Colonic mucosa (tissue), 4 donors: ENCODE measurements at places on chromosomes 16 and 17.

GRCh38 chr17:38657824-38658740, 16.7 kb downstream of the EPOP start:
- DNase-seq = no peak

DNA sequence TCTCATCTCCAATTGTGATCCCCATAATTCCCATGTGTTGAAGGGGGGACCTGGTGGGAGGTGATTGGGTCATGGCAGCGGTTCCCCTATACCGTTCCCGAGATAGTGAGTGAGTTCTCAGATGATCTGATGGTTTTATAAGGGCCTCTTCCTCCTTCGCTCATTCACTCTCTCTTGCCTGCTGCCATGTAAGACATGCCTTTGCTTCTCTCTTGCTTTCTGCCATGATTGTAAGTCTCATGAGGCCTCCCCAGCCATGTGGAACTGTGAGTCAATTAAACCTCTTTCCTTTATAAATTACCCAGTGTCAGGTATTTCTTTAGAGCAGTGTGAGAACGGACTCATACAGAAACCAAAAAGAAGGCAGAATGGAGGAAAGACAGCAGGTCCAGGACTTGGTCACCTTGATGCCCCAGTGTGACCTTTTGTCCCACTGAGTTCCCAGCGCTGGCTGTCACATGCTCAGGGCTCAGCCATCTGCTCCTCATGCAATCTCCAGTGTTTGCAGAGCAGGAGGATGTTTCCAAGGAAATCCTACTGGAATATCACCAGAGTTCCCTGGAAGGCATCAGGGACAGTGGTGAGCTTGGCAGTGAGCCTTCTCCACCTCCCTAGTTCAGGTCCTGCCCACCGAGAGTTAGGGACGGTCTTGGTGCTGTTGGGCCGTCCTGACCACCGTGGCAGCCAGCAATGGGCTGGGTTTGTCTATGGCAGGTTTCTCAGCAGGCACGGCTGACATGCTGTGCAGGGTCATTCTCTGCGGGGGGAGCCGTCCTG, 96.7 kb downstream of the SEC14L1 start:
- no peak for DNase-seq

DNA sequence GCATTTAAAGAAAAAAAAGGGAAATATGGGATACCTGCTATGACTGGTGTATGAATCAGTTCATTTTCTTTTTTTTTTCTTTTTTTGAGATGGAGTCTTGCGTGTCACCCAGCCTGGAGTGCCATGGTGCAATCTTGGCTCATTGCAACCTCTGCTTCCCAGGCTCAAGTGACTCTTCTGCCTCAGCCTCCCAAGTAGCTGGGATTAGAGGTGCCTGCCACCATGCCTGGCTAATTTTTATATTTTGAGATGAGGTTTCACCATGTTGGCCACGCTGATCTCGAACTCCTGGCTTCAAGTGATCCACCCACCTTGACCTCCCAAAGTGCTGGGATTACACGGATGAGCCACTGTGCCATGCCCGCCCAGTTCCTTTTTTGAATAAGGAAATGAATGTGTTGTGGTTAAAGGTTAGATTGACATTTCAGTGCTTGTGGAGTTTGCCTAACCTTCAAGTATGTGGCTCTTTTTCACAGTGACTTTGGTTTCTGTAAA, 7.7 kb downstream of the HAPSTR1 start:
- peak; percentile 40 for DNase-seq

DNA sequence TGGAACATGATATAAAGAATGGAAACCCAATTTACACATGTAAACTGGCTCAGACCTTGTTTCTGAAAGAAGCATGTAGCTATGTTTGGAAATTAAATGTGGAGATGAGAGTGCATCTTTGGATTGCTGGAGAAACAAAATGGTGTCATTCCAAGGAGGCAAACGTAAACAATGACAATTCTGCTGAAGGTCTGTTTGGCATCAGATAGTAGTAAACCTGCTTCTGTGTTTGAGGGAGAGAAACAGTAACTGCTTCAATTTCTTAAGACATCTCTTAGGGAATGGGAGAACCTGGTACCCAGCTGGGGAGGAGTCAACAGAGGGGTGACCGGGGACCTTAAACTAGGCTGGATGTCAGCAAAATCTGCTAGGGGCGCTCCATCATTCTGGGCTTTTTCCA, 23.5 kb downstream of the GPRC5B start:
- DNase-seq = no peak

DNA sequence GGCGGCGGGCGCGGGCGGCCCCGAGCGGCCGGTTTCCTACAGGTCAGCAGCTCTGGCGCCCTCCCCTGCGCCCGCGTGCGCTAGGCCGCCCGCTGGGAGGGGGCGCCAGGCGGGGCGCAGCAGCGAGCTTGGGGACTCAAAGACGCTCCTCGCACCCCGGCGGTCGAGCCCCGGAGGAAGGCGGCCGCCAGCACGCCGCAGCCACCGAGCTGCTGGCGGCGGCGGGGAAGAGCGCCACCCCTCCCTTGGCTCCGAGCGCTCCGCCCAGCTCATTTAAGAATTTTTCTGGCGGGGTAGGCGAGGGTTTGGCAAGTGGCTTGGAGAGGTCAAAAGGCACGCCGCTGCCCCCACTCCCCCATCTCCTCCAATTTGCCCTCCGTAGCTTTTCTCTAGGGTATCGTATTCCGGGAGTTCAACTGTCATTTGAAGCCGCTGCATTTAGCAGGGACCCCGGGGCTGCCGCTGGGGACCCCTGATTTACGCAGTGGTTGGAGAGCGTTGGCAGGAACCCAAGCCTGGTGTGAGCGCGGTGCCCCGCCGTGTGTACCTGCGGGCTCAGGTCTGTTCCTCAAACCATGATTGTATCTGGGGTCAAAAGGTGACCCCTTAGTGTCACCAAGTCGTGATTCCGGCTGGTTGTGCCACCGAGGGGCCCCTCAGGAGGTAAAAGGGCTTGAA, 59.5 kb upstream of the GSE1 start:
- DNase-seq = peak; percentile 76

DNA sequence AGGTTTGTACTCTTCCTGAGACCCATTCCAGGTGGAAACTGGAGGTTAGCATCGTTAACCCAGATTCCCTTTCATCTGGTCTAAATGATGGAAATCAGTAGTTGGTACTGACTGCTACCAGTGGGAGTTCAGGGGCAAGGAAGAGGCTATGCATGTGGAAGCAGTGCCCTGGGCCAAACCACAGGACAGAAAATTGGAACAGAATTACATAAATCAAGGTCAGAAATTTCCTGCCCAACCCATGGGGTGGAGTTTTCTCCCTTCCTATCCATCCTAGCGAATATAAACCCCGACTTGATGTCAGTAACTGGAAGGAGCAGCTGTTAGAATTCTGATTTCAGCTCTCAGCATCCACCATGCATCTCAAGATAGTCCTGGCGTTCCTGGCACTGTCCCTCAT, at the start of gene AOC2:
TSS of gene AOC2 (plus strand) at position 310 of the 400 bp plus-strand sequence. CDS start at position 357, 47 bp downstream.
- DNase-seq = no peak

- DNase-seq = no peak
These were observed 19.3 kb downstream of the IL4R start for GRCh38 chr16:27333104-27333503.

- no peak for DNase-seq
These were observed 23.5 kb downstream of the XPO6 start for GRCh38 chr16:28188085-28188916.

DNA sequence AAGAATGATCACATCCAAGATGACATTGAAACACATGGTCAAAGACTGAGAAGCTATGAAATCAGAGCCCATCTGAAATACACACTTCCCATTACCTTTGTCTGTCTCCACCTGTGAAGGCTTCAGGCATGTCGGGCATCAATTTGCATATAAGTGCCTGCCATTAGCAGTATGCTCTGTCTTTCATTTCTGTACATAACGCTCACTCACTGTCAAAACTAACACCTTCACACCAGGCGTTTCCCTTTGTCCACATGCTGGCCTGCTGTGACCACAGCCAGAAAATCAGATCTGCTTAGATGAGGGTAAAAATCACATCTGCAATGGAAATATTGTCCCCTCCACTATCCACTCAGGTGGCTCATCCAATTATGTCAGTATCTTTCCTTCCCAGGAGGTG, 524.8 kb downstream of the TOX3 start:
- DNase-seq = no peak

- DNase-seq = no peak
These were observed 3.0 kb downstream of the LRRC75A start for GRCh38 chr17:16488968-16489337.

DNA sequence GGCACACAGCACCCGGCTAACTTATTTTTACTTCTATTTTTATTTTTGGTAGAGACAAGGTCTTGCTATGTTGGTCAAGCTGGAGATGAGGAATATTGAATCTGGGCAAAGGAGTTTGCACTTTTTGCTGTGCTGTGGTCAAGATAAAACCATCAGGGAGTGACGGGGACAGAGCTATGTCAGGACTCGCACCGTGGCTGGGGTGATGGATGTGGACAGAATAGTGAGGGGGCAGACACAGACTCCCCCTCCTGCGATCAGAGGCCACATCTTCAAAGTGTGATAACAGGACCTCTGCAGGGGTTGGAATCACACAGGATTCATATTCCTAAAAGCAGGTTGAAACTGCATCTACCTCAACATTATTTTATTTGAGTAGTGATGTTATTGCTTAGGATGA, 25.6 kb downstream of the IL21R start:
- peak; percentile 7 for DNase-seq

GRCh38 chr16:10668322-10669045, 26.2 kb downstream of the TEKT5 start:
- no peak for DNase-seq

DNA sequence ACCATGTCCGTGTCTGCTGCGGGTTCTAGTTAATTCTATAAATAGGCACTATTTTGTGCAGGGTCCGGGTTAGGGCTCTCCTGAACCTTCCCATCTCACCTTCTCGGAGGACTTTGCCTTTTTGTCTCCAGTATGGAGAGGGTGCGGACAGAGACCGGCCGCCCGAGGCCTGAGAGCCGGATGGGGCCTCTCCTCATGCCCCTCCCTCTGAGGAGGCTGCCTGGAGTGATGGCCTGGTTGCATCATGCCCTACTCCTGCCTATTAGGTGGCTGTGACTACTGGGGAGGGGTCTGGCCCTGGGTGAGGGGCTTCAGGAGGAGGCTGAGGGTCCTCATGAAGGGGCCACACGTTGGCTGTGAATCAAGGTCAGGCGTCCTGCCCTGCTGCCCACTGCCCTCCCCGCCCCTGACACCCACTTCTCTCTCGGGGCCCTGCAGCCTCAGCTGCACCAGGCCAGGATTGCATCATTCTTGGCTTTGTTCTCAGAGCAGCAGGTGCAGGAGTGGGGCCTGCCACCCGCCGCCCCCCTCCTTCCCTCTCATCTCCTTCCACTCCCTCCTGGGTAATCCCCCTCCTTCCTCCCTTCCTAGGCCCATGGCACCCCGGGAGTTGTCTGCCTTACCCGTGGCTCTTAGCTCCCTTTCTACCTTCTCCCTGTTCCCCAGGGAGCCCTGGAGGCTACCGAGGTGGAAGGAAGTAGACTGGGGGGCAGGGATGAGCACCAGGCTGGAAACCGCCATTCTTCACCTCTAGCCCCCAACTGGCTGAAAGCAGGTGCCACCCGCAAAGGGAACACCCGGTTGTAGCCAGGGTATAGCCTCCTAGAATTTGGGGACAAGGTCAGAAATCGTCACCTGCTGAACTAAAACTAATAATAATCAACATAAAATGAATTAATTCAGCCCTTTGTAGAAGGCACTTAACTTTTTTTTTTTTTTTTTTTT, 12.7 kb upstream of the ARHGAP23 start:
- DNase-seq = no peak

DNA sequence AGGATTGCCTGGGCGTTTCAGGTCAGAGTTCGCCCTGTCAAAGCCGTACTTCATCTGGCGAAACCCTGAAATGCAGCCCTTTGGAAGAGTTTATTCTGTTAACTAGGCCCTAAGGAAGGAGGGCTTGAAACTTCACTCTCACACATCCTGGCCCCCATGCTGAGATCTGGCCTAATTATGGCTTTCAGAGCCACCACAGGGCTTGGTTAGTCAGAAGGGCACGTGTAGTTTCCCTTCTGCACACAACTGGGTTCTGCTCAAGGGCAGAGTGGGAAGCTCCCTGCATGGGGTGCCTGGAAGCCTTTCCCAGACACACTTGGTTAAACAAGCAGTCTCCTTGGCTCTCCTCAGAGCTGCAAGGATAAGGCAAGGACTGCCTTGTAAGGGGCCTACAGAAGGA, 397.3 kb downstream of the SHISA9 start:
- DNase-seq = no peak

- DNase-seq = no peak
These were observed 2.3 kb downstream of the SLC43A2 start for GRCh38 chr17:1626333-1626732.

- DNase-seq = peak; percentile 29
These were observed 19.8 kb upstream of the ADCY7 start for GRCh38 chr16:50246299-50247122.

- DNase-seq = no peak
These were observed 270.0 kb downstream of the SLC39A11 start for GRCh38 chr17:72822358-72823023.

- peak; percentile 97 for DNase-seq
These were observed 3.0 kb downstream of the ALDH3A1 start for GRCh38 chr17:19744922-19745757.

GRCh38 chr16:86781046-86781445, 202.7 kb downstream of the FOXL1 start:
- DNase-seq = no peak
